Myocyte (in vitro differentiated cells): ENCODE measurements at places on chromosomes 6 and 20.

- peak; percentile 52 for DNase-seq
Observed at GRCh38 chr20:58182521-58183140, 45.8 kb downstream of the ANKRD60 start.

GRCh38 chr6:132199343-132199742 is 201.9 kb downstream of the MOXD1 start:
- DNase-seq = peak; percentile 78

DNA sequence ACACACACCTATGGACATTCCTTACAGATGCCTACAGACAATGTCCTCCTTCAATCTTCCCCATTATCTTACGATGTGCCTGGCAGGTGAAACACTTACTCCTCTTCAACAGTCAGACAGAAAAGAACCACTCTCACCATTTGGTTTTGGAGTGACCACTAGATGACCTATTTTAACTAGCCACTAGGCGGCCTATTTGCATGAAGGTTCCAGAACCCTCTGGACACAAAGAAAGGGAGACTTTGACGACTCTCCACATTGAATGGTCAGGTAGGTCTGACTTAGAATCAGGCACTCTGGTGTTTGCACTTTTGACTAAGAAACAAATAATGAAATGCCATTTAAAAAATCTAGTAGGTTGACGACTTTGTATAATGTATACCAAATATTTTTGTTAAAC is 42.0 kb downstream of the PNLDC1 start:
- DNase-seq = peak; percentile 29

DNA sequence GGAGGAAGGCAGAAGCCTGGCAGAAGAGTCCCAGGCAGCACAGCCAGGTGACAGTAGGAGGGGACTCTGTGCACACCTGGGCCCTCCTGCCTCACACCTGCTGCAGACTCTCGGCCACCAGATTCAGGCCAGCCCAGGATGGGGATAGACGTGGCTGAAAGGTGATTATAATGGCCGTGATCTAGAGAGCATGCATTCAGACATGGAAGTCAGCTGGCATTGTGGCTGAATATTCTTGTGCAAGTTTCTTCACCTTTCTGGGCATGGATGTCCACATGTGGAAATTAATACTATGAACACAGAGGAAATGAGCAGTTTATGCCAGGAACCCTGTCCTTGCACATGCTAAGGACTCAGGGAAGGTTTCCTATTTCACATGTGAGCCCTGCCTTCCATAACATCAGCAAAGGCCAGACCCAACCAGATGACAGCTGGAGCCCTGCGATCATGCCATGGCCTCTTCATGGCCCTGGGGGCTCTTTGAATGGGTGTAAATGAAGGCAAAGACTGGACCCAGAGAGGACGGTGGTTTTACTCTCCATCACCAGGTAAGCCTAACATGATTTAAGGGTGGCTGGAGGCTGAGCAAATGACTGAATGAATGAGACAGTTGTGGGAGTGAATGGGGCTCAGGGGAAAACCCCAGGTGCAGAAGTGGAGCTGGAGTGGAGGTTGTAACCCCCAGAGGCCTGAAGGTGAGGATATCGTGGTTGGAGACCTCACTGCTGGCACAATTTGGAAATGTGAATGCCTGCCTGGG is 2.7 kb upstream of the RAET1L start:
- DNase-seq = no peak

DNA sequence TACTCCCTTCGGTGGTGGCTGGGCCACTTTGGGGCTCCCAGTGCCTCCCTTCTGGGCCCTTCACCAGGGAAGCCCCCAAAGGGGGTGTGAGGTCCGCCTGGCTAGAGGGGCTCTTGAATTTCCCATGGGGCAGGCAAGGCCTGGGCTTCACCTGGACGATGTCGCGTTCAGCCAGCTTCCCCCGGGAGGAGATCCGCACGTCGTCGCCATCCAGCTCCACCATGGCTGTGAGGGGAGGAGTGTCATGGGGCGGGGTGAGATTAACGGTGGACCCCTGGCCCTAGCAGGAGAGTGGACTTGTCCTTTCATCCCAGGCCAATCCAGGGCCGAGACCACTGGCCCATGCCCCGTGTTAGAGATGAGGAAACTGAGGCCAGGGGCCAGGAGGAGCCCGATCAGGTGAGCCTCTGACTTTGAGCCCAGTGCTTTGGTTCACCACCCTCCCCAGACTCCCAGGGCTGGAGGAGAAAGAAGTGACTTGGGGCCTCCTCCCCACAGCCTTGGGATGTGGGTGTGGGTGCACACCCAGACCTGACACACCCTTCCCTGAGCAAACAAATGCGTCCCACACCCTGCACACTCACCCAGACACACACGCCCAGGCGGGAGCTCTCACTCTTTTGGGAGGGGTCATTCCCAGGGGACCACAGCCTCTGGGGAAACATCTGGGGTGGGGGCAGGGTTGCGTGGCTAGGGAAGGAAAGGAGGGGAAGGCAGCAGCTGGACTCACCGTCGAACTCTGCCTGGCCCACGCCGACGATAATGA is 46.1 kb downstream of the RAB44 start:
- no peak for DNase-seq
